ENCODE measurements at places on chromosomes 2 and 18.

DNA sequence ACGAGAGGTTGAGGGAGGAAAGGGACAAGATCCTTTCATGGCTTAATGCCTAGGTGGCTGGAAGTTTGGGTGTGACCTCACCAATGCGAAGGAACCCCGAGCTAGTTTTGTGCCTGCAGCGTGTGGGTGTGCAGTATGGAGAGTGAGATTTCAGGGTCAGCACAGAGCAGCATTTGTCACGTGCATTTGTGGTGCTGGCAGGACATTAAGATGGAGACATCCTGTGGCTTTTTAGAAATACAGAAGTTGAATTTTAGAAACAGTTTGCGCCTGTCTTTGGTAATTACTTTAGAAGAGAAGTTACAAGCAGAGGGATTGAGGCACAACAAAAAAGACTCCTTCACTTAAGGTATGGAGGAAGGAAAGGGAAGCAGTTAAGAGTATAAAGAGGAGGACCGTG is 258.2 kb upstream of the THUMPD2 start:
- no peak for DNase-seq

DNA sequence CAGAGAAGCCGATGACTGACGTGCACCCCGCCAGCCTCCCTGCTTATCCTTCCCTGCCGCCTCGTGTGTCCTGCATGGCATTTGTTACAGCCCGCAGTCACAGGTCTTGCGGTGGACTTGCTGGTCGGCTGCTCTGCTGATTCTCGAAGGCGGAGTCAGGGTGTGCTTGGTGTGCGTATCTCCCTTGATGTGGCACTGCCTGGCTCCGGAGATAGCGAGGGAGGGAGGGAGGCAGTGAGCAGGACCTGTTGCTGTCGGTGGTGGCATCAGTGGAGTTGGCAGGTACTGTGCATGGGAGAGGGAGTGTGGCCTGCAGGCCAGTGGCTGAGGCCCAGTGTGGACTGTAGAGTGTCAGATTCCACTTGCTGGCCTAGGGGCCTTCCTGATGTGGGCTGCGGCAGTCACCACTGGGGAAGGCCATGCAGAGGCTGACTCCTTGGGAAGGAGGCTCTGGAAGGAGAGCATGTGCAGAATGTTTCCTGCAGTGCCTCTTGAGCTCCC is 198.9 kb downstream of the AGAP1 start:
- peak; percentile 32 for DNase-seq

DNA sequence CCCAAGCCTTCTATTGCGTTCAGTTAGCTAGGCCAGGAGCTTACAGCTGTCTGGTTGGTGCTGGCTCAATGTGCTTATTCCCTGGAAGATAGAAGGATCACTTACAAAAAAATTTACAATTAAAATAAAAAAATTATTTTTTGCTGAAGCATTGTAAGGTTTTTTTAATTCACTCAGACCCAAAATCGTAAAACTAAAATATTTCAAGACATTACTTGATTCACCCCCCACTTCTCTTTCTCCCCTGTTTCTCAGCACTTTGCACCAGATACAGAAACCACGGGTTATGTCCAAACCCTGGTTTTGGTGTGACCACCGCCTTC is 911 bp upstream of the PTPRM start:
- DNase-seq: no peak

GRCh38 chr2:48530033-48530811 is at the start of gene STON1:
Gene STON1, plus strand, starts transcription at chr2:48530154. Its CDS starts 50,480 bp downstream, at chr2:48580634.
- peak; percentile 87 for DNase-seq

GRCh38 chr2:201774546-201774945 is 6.2 kb downstream of the ALS2 start:
- no peak for DNase-seq

- no peak for DNase-seq
Measured at GRCh38 chr2:130882111-130882690, 45.5 kb downstream of the ARHGEF4 start.
